NCI-H345 (cell line): ENCODE measurements at places on chromosomes 12 and 14.
A peak's percentile ranks its signal among the peaks of the same experiment; 100 is the strongest.

DNA sequence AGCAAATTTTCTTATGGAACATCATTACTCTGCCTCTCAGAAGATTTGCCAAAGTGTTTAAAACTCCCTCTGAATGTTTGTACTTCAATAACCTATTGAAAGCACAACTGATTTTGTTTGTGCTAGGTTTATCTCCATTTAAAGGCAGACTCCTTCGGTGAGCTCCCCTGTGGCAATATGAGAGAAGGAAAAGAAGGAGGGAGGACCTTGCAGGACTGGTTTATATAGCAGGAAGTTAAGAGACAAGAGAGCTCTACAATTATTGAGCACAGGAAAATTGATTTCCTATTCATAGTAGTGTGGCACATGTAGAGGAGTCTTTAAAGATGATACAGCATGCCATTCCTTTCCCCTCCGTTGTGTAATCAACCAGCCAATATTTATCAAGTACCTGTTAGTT is 75.5 kb downstream of the PDE3A start:
- no peak for DNase-seq

DNA sequence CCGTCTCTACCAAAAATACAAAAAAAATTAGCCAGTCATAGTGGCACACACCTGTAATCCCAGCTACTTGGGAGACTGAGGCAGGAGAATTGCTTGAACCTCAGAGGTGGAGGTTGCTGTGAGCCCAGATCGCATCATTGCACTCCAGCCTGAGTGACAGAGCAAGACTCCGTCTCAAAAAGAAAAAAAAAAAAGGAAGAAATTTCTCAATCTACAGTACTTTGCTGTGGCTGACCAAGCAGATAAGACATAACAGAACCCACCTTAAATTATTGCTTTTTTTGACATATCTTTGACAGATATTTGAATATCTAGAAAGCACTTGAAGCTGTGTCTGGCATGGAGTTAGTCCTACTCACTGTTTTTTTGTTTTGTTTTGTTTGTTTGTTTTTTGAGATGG is 34.9 kb upstream of the HNF1A start:
- DNase-seq, result no peak

- DNase-seq, result no peak
These were observed 7.3 kb upstream of the ZNF740 start for GRCh38 chr12:53173085-53173715.

DNA sequence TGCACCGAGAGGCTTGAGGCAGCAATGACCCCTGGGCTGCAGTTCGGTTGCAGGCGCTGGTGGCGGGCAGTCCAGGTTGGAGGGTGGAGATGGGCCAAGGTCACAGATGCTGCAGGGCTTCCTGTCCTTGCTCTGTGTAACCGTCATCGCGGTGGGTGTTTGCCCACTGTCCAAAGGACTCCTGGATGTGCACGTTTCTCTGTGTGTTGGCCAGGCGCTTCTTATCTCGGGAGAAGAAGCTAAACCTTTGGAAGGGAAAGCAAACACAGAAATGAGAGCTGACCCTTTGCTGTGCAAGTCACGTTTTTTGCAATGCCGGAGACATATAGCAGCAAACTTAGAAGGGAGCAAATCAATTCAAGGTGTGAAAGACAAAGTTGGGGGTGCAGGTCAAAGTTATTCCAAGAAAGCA is 14.5 kb downstream of the SNRNP35 start:
- DNase-seq, result no peak

GRCh38 chr14:101040538-101041442 is 137.3 kb upstream of the RTL1 start:
- peak; percentile 84 for DNase-seq

- DNase-seq, result no peak
These were observed 476.3 kb downstream of the PCNX1 start for GRCh38 chr14:71383510-71383909.

DNA sequence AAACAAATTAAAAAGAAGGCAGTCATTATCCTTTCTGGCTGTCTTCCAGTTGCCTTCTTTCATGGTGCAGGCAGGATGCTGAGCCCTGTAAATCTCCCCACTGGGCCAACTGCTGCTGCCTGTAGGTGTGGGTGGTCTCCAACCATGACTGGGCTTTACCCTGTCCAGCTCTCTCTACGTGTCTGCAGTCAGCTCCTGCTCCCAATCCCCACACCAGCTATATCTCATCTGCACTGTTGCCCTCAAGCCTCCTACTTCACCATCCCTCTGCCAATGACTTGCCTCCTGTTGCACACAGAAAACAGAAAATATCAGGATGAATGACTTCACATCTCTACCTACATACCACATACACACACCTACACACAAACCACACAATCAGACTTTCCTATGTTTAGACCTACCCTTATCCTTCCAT is 39.7 kb upstream of the PSMA6 start:
- DNase-seq, result no peak

- no peak for DNase-seq
These were observed 39.3 kb upstream of the DLK1 start for GRCh38 chr14:100687386-100687785.

DNA sequence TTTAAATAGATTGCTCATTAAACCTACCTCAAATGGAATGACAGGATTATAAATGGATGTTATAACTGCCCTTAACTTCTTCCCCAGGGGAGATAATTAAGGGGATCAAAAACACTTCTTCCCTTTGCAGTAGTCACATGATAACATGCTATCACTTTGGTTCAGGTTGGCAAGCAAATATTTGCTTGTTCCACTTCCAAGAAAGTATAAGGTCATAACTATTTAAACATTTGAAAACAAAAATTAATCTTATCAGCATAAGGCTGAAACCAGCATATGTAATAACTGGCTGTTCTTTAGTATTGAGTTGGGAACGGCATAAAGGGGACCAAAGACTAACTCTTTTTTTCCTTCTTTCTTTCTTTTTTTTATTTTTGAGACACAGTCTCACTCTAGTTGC is 2.4 kb upstream of the LYZ start:
- no peak for DNase-seq

- no peak for DNase-seq
These were observed 1351.7 kb upstream of the TMEM132C start for GRCh38 chr12:126915309-126915708.

DNA sequence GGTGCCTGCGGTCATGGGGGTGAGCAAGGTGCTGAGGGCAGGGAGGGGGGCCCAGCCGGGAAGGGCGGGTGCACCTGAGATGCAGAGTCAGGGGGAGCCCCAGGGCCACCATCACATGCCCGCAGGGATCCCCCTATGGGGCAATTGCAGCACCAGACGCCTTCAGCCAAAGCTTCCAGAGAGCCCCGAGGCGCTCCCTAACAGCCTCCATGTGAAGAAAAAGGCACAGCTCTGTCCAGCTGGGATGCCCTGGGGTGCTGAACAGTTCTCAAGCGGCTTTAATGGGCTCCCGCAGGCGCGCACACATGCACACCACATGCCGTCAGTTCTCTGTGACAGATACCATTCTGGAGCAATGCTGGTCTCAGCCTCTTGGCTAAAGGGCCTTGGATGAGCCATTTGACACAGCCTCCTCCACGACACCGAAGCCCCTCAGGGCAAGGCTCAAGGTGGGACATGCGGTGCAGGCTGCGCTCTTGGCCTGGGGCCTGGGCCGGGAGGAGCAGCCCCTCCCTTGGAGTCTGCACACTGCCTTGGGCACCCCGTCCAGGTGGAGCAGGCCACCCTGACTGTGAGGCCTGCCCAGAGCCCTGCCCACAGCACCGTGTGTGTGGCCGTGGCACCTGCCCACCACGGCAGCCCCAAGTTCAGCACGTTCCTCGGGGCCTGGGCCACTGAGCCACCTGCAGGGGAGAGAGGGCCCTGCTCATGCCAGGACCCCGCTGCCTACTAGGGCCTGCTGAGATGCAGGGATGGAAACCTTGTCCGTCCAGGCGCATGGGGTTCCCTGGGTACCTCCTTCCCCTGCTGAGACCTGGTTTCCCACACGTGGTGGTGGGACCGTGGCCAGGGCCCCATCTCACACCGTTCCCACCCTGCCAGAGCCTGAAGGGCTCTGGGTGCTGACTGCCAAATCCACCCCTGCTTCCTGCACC is 7.7 kb downstream of the XRCC3 start:
- DNase-seq, result no peak

DNA sequence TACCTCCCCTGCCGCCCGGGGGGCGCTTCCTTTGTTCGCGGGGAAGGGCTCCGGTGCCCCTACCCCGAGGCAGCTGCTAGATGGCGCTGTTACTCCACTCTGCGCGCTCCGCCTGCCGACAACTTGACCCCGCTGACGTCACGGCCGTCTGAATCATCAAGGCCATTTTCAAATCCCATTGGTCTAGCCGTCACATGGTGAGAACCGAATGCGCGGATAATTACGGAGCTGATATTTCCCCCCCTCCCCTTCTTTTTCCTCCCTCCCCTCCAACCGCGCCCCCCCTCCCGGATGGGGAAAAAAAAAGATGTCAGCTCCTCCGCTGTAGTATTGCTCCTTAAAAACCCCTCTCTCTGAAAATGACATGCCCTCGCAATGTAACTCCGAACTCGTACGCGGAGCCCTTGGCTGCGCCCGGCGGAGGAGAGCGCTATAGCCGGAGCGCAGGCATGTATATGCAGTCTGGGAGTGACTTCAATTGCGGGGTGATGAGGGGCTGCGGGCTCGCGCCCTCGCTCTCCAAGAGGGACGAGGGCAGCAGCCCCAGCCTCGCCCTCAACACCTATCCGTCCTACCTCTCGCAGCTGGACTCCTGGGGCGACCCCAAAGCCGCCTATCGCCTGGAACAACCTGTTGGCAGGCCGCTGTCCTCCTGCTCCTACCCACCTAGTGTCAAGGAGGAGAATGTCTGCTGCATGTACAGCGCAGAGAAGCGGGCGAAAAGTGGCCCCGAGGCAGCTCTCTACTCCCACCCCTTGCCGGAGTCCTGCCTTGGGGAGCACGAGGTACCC is at the start of gene HOXC10:
HOXC10 (plus strand) TSS at position 246 of the 791 bp plus-strand sequence; CDS start at position 360, 114 bp downstream.
- DNase-seq, result peak; percentile 54

- DNase-seq, result peak; percentile 88
These were observed 56.7 kb downstream of the C14orf132 start for GRCh38 chr14:96095581-96096476.

- no peak for DNase-seq
These were observed 12.8 kb downstream of the ACADS start for GRCh38 chr12:120738252-120739030.

GRCh38 chr12:54404061-54405004 is 14.7 kb downstream of the ITGA5 start:
- peak; percentile 41 for DNase-seq

- DNase-seq, result no peak
These were observed 13.4 kb downstream of the ASB2 start for GRCh38 chr14:93962701-93963601.

- DNase-seq, result no peak
These were observed 19.6 kb downstream of the FGD6 start for GRCh38 chr12:95197636-95198035.

DNA sequence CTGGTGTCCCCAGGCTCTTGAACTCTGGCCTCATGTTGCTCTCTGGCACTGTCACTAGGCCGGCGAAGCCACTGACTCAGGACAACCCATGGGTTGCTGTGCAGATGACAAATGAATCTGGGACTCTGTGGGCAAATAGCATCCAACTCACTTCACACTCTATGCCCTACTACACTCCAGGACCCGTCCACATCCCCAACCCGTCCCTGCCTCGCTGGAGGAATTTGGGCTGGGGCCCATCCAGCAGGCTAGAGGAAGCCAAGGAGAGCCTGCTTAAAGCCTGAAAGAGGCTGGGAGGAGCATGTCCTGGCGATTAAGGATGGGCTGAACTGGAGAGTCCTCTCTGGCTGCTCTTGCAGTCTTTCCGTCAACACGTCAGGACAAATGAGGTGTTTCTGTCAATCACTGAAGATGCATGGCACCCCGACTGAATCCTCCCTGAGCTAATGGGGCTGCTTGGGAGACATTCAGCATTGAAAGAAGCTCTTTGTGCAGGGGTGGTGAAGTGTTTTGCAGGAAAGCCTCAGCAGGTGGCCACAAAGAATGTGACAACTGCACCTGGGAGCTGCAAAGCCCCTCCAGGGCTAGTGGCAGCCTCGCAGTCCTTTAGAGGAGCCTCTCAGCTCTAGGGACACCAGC is 71.7 kb downstream of the ANO2 start:
- DNase-seq, result no peak

GRCh38 chr12:57893431-57894353 is 47.2 kb upstream of the CTDSP2 start:
- no peak for DNase-seq

- DNase-seq, result no peak
These were observed 316.6 kb upstream of the RTL1 start for GRCh38 chr14:101219896-101220703.

DNA sequence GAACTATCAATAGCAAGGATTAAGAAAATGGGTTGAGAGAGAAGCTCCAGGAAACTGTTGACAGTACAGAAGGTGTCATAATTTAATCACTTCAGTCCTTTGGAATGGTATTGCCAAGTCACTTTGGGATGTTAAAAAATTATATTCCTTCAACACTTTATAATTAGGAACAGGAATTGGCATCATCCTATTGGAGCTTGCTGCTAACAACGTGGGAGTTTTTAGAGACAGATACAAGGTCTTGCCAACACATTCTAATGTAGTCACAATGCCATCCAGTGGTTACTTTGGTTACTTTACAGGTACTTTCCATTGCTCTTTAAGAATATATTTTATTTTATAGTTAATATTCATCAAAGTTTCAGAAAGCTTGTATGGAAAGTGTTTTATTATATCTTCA is 310.1 kb downstream of the SYT1 start:
- no peak for DNase-seq

- no peak for DNase-seq
These were observed 305.7 kb upstream of the SSTR1 start for GRCh38 chr14:37901978-37902377.

DNA sequence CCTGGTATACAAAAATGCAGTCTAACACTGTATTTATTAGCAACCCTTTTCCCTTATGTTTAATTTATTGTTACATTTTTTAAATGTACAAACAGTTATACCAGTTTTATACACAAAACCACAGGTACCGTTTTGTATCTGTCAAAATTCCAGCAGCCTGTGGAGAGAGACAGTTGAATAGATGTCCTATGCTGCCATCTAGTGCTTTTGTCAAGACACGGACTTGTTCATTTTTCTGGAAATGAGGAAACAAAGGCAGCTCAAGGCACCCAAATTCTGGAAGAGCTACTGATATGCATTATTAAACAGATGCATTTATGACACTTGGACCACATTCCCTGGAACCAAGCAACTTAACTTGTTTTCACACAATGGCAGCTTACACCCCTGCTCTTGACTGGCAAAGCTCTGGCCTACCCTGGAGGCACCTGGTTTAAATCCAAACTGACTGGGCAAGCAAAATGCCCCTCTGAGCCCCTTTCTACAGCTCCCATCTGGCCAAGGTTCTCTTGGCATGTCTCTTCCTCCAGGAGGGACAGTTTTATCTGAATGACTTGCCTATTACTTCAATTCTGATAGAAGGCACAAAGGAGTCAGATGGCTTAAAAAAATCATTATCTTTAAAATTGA is 286.9 kb upstream of the PRKD1 start:
- DNase-seq, result peak; percentile 61

DNA sequence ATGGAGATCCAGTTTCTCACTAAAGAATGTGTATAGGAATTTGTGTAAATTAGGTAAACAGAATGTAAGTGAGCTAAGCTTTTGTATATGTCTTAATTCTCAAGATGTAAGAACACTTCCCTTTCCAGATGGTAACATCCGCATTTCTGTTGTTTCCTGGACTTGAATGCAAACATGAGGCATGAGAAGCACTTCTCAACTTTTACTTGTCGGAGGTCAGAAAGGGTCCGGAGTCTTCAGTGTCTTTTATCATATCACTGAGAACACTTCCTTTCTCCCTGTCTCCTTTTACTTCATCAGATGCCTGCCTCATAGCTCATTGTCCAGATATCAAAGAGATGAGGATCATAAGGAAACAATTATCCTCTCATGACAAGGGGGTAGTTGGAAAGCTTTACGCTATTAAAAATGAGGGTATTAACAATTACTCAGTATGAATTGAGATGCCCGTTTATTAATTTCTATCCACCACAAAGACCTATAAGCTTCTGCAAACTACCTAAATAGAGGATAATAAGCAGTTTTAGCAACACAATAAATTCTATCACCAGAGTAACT is 214.1 kb upstream of the FLRT2 start:
- DNase-seq, result no peak
